Left lung (tissue), 14 donors: ENCODE measurements at places on chromosomes 5 and 9.
A peak's percentile ranks its signal among the peaks of the same experiment; 100 is the strongest.

DNA sequence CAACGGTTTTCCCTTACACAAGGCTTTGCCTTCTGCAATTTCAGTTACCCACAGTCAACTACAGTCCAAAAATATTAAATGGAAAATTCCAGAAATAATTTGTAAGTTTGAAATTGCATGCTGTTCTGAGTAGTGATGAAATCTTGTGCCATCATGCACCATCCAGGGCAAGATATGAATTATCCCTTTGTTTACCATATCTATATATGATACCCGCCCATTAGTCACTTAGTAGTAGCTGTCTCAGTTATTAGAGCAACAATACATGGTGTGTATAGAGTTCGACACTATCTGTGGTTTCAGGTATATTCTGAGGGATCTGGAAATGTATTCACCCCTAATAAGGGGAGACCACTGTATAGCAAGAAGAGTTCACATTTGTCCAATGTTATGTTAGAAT is 29.4 kb downstream of the ERBIN start:
- no peak for DNase-seq

DNA sequence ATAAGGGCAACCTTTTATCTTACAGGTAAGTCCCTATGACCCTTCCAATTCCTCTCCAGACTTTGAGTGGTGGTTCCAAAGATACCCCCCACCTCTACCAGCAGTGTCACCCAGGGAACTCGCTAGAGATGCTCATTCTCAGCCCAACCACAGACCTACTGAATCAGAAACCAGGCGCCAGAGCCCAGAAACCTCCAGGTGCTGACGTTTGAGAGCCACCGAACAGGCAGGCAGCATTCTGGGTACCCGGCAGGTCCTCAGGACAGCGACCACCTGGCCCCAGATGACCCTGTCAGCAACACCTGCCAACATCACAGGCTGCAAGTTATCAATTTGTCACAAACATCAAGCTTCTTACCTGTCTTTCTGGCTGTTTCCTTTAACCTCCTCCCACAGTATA is 19.5 kb downstream of the RAPGEF1 start:
- no peak for DNase-seq

- no peak for DNase-seq
These were observed 115.7 kb downstream of the TRIO start for GRCh38 chr5:14258840-14259239.

GRCh38 chr9:97545486-97545885 is 44.0 kb downstream of the TMOD1 start:
- DNase-seq, result no peak

DNA sequence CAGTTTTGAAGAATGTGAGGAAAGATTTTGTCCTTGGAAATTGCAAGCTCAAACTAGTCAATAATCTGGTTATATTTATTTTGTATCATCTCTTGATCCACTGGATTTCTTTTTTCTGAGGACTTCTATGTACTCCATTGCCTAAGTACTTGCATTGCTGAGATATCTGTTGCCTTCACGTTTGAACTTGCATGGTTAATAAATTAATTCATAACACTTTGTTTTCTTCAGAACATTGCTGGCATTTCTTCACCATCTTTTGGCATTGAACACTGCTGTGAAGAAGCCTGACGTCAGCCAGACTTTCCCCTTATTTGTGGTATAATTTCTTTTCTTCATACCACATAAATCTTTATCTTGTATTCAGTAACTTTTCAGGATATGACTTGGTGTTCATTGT is 246.0 kb upstream of the KIF2A start:
- no peak for DNase-seq

- DNase-seq, result no peak
These were observed 446.4 kb upstream of the PTGER4 start for GRCh38 chr5:40233268-40233667.

DNA sequence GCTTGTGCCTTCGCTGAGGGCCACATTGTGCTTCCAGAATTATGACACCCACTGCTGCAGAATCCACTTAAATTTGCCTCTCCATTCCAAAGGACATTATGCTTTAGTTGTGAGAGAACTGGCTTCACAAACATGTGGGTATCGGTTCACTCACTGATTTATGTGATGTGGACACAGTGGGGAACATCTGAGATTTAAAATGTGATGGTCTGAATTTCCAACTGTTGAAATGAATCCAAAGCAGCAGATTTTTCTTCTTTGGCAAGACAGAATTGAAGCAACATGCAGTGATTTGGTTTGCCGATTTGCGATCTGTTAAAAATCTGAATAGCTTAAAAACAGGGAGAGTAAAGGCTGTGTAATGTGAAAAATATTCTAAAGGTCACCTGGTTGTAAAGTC is 20.3 kb downstream of the PCSK5 start:
- no peak for DNase-seq

DNA sequence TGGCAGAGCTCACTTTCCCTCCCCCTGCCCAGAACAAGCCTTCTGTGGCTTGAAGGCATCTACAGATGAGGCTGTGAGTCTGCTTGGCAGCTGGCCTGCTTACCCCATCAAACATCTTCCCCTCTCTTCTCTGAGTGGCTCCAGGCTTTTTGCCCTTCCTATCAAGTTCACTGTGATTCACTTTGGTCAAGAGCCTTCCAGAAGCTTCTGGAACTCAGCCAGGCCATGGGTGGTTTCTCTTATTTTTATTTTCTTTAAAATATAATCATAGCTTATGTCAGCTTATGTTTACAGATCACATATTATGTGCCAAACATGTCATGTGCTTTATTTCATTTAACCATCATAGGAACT is 267.0 kb downstream of the SEC61B start:
- DNase-seq, result no peak

- no peak for DNase-seq
These were observed 150.5 kb downstream of the CDH6 start for GRCh38 chr5:31343946-31344345.

DNA sequence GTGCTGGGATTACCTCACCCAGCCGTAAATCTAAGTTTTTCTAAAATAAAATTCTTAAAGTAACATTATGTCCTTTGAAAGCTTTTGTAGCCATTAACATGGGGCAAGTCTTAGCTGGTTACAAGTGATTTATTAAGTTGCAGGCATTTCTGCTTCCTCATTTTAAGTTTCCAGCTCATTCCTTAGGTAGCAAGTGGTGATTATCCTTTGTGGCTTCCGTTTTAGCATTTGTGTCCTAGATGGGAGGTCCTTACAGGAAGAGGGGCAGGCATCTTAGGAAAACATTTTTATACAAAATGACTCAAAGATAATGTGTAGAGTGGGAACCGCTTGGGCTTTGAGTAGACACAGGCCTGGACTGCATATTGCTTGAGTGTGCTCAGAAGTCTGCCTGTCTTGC is 35.0 kb upstream of the ROPN1L start:
- DNase-seq, result no peak

DNA sequence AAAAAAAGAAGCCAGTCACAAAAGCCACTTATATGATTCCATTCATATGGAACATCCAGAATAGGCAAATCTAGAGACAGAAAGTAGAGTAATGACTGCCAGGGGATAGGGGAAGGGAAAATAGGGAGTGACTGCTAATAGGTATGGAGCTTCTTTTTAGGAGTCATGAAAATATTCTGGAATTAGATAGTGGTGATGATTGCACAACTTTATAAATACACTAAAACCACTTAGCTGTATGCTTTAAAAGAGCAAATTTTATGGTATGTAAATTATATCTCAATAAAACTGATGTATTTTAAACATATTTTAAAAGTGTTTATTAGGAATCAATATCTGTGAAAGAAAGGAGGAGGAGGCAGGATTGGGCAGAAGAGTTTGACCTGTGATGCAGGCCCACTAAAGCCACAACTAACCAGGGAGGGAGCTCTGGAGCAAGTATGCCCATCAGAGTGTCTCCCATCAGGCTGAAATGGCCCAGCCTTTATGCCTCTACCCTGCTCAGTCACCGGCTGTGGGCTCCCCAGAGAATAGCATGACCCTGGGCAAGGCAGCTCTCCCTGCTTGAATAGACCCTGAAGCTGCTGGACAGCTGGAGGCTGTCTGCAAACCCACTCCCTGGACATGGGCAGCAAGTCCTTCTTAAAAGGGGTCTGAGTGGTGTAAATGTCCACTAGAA is 96.0 kb upstream of the SLC44A1 start:
- DNase-seq, result no peak

GRCh38 chr5:36647046-36647445 is 40.6 kb downstream of the SLC1A3 start:
- DNase-seq, result no peak

GRCh38 chr9:87667164-87667738 is 58.7 kb upstream of the CTSL start:
- DNase-seq, result no peak

- peak; percentile 89 for DNase-seq
These were observed 104.4 kb downstream of the ARHGAP26 start for GRCh38 chr5:142874540-142874939.
